ENCODE measurements at places on chromosomes 1 and 21. TPM values are rescaled to one million over a fixed set of nuclear protein-coding genes. Genes with fewer than 3 reads are reported as not detected.

KCNE2 gene
- not detected for total RNA-seq

RBP7 gene
- not detected for total RNA-seq

GRCh38 chr1:228366866-228367741 lies 39.5 kb downstream of the TRIM11 start:
- ATAC-seq: no peak

- ATAC-seq: no peak
These were observed 6.0 kb downstream of the HES3 start for GRCh38 chr1:6249739-6250689.

- ATAC-seq: no peak
These were observed 57.0 kb upstream of the GJB5 start for GRCh38 chr1:34697818-34698217.
